ENCODE measurements at places on chromosomes 12 and 14.
A peak's percentile ranks its signal among the peaks of the same experiment; 100 is the strongest.

DNA sequence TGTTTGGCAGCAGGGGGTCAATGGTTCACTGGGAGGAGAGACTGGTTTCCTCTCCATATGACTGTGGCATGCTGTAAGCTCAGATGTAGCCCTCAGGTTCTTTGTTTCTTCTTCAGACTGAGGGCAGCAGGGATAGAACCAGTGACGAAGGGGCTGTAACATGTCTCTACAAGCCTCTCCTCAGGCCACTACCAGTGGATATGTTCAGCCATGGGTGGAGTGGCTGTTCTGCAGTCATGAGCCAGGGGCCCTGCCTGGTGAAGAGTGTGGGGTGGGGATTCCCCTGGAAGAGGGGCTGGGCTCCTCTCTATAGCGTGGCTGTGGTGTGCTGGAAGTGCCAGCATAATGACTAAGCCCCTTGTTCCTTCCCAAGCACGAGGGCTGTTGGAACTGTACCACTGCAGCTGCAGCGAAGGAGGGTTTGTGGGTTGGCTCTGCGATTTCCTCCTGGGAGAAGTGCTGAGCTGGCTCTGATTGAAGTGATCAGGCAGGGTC lies 55.8 kb downstream of the CMAS start:
- no peak for DNase-seq

DNA sequence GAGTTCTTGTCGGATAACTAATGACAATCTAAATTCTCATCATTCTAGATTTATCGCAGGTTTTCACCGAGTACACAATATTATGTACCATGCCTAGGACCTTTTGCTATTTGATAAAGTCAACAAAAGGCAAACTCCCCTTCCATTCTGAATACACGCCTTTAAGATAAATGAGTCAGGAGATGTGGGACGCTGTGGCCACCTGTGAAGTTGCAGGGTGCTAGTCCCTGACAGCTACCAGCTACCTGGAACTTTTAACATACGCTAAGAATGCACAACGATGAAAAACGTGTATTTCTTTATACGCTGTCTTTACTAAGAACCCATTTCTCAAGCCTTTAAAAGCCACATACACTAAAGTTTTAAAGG lies 678 bp downstream of the MDM1 start:
- DNase-seq: no peak

- DNase-seq: no peak
Measured at GRCh38 chr14:101926620-101927019, 37.8 kb upstream of the DYNC1H1 start.

DNA sequence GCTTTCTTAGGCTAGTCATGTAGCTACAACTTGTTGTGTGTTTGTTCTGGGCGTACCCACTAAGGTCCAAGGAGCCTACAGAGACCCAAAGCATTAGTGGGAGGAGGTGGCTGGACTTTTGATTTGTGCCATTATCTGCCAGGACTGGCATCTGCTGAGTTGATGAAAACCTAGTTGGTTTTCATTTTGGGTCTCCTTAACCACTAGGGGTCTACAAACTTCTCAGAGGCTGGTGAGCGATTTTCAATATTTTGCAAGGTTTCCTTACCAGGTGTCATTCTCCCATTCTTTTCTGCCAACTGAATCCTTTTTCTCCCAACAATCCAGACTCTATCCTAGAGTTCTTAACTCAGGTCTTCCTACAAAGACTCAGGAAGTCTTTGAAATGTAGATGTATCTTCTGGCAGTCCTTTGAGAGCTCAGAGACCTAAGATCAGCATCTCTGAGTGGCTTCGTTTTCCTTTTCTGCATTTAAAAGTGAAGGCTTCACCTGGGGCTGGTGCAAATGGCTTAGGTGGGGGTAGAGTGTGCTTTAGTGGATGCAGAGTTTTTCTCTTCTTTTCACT lies 150.0 kb upstream of the RMST start:
- no peak for DNase-seq

- DNase-seq: no peak
Measured at GRCh38 chr12:84702001-84702400, 210.6 kb downstream of the SLC6A15 start.

DNA sequence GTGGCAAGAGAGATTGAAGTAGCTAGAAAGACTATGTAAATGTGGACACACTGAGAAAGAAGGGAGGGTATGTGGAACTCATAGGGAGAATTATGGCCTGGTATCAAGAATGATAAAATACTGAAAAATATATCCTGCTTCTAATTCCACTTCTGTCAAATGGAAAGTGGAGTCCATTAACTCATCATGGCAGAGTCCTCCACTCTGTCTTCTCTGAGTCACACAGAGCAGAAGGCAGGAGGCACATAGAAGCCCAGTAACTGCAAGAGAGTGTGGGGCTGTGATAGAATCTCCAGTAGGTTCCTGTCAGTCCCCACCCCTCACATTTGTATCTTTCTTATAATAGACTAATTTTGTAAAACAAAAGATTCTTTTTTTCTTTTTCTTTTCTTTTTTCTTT lies 223.7 kb downstream of the AKAP6 start:
- DNase-seq: no peak

GRCh38 chr12:104600036-104600712 lies 143.4 kb downstream of the CHST11 start:
- no peak for DNase-seq

GRCh38 chr12:32881107-32881506 lies 15.5 kb downstream of the PKP2 start:
- DNase-seq: no peak

- DNase-seq: no peak
Measured at GRCh38 chr12:52313461-52313860, 7.7 kb downstream of the KRT83 start.

GRCh38 chr12:52581066-52581465 lies 7.4 kb upstream of the KRT74 start:
- no peak for DNase-seq

DNA sequence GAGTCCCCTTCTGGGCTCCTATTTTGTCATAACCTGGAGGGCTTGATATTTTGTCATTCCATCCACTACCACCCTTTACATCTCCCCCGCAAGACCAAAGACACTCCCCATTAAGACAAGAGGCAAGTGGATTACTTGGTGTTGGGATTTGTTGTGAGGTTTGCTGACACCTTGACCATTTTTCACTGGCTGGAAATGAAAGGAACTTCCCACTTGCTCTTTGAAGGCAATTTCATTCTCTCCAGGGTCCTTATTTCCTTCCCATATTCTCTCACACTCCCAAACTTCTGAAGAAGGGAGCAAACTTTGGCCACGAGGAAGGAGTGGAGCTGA lies 14.9 kb downstream of the AGAP2 start:
- no peak for DNase-seq

DNA sequence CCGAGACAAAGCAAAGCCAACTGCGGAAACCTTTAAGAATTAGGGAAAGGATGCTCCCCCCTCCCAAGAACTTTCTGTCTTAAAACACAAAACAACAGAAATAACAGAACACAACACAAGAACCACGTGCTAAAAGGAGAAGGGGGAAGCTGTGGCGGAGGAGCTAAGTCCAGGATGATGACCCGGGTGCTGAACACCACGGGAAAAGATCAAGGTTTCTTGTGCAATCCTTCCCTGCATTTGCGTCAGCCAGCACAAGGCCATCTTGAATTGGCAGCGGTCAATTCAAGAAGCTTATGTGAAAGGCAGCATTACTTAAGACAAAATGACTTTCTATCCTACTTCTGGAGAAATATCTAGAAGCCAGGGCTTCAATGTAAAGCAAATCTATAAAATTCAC lies 11.0 kb upstream of the CREBL2 start:
- DNase-seq: no peak

DNA sequence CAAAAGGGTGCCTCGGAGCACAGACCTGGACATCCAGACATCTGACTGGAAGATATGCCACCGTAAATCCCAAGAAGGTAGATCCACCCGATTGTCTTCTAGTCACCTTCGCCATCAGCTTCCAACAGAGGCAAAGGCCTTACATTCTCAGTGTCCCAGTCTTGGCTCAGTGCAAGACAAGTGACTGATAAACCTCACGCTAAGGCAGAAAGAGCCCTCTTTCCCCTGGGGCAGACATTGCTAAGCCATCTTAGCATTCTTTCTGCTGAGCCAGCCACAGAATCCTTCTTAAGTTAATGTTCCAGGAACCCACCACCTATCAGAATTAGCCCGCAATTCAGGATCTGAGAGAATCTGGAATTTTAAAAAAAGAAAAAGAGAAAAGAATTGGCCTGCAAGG lies 4.3 kb upstream of the PLEKHG6 start:
- DNase-seq: no peak

DNA sequence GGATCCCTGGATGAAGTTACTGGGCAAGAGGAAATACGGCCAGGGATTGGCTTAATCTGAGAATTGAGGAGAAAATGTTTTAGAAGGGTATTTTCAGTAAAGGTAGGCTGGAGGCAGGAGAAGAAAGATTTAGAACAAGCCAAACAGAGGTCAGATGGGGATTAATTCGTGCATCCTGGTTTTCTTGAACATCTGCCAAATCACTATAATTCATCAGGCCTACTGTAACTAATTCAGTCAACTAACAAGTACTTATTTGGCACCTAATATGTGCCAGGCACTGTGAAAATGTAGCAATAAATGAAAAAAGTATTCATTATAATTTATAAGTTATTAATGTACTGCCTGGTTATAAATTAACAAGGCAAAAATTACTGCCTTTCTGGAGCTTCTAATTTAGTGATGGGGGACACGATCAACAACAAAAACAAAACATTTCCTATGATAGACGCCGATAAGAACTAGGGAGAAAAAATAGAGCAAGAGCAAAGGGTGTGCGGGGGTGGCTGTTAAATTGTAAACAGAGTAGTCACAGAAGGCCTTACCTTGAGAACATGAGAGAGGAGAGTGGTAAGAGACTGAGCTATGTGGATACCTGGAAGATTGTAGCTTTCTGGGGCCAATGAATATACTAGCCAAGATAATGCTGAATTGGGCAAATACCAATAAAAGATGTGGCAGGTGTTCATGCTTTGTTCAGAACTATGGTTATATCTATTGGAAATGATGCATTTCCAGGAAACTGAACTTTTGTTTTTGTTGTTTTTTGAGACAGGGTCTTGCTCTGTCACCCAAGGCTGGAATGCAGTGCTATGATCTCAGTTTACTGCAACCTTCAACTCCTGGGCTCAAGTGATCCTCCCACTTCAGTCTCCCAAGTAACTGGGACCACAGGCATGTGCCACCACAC lies 34.0 kb downstream of the DUSP16 start:
- no peak for DNase-seq

- DNase-seq: no peak
Measured at GRCh38 chr12:90951432-90952105, 3.4 kb downstream of the CCER1 start.

GRCh38 chr12:116954710-116955381 lies 44.1 kb downstream of the FBXW8 start:
- DNase-seq: peak; percentile 59

DNA sequence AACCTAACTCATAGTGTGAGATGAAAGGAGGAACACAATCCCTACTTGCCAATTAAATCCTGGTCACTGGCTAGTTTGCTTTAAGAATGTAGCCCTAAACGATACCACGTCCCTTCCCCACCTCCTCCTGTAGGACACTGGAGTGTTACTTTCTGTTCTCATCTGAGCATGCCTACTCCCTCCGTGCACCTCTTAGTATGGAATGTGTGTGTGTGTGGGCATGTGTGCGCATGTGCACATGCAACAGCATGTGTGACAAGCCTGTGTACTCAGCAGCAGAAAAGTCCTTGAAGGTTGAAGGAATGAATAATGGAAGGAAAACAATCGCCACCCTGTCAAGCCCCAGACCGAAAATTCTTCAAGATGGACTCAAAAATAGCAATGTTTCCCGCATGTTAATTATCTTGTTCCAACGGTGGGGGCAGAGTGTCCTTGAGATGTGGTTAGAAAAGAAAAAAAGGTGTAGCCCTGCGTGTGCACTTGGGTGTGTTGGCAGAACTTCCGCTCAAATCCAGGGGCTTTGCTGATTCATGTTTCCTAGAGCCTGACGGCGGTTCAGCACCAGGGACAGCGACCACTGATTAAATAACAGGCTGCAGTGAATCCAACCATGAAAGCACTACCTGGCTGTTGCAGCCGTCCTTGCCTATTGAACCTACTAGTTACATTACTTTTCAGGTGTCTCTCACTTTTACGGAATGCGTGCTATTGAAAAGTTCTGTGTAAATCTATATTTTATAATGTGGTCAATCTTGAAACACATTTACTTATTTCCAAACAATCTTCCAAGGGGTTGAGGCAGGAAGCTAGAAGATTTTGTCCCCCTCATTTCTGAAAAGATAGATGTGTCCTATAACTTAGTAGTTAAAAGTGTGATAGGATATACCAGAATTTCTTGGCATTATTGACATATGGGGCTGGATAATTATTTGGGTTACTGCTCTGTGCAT lies 79.8 kb downstream of the SRRM4 start:
- DNase-seq: peak; percentile 53

DNA sequence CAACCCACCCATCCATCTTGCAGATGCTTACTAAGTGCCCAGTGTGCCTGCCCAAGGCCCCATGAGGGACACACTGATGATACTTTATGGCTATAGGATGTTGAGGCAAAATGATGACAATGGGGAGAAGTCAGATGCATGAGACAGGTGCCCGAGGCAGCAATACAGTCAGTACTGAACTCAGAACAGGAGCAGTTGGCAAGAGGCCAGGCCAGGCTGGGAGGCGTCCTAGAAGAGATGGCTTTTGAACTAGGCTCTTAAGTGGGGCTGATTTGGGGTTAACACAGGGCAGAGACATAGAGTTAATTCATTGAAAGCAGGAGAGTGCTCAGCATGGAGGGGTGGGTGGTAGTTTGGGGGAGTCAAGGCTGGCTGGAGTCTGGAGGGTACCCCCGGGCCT lies 15.6 kb downstream of the PLBD2 start:
- no peak for DNase-seq

DNA sequence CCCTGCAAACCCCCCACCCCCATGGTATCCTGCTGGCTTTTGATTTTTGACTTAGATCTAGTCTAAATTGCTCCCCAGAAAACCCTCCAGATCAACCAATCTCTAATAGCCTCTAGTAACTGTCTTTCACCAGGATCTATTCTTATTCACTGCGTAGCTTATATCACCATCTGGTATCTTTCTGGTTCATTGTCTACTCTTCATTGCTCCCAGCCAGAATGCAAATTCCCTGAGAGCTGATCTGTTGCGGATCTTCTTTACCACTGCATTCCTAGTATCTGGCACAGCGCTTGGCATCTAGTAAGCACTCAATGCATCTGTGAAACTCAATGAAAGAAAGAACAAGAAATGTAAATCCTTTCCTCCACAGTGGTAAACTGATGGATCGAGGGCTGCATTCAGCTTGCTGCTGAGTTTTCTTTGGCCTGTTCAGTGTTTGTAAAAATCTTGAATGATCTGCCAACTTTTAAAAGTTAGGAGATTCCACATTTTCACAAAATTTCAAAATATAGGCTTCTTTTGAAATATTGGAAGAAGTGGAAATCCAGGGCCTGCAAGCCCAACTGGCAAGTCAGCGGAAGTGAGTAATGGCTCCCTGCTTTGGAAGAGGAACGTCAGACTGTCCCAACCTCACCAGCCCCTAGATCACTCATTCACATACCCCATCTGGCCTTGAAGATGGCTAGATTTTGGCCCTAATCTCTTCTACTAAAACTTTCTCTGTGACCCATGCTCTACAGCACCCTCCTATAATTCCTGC lies 274.2 kb downstream of the SSPN start:
- no peak for DNase-seq

Measured in left lobe of liver (tissue), 2 donors.